H1 (cell line): ENCODE measurements at places on chromosomes 3 and 15. TPM values are rescaled to one million over a fixed set of nuclear protein-coding genes. Genes with fewer than 3 reads are reported as not detected.

ZNF197 gene
- 16.1 and 16.8 TPM in 2 replicates for total RNA-seq

CLRN1 gene
- total RNA-seq = 0.35 and 0.59 TPM in 2 replicates

GRCh38 chr15:58458076-58458475, 26.3 kb downstream of the LIPC start:
- H3K27ac ChIP-seq = no peak overlapping the region
- no peaks in the 10 kb centered on the region for H3K4me1 ChIP-seq
- H3K4me3 ChIP-seq = no peak overlapping the region
- H3K27me3 ChIP-seq = no peaks in the 10 kb centered on the region
- no peak for DNase-seq
- no peaks in the 10 kb centered on the region for H3K36me3 ChIP-seq

- H3K4me3 ChIP-seq = no peak overlapping the region
- H3K36me3 ChIP-seq = no peaks in the 10 kb centered on the region
- no peak overlapping the region for H3K27ac ChIP-seq
- no peaks in the 10 kb centered on the region for H3K27me3 ChIP-seq
- H3K4me1 ChIP-seq = no peaks in the 10 kb centered on the region; the same call in 1 of the 2 replicates
Measured at GRCh38 chr3:168100777-168101492, 5.2 kb upstream of the GOLIM4 start.

DNA sequence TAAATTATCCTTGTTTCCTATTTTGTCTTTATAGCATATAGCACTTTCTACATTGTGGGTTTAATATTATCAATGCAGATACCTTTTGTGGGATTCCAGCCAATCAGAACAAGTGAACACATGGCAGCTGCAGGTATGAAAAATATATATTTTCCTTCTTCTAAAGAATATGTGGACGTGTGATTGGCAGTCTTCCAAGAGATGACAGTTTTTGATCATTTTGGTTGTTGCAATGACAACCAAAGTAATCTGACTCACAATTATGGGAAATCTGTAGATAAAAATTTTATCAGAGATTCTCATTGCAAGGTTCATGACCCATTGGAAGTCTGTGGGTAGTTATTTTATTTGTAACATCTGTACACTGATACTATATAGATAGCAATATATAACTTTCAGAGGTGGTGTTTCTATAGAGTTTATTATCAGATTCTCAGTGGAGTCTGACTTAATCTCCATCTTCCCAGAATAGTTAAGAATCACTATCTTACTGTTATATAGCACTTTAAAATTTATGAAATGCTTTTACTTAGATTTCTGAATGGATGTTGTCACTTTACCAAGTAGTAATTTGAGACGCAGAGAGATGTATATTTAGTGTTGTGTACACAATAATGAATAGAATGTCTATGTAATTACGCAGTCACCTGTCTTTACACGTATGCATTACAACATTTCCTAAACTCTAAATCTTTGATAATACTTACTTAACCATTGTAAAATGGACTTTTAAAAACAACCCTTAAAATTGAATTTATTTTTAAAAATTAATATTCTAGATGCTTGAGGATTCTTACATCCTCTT, 82.5 kb downstream of the STT3B start:
- H3K27me3 ChIP-seq = no peaks in the 10 kb centered on the region
- no peak for DNase-seq
- H3K4me1 ChIP-seq = no peaks in the 10 kb centered on the region
- no peaks in the 10 kb centered on the region; the same call in 1 of the 2 replicates for H3K36me3 ChIP-seq
- no peak overlapping the region for H3K4me3 ChIP-seq

DNA sequence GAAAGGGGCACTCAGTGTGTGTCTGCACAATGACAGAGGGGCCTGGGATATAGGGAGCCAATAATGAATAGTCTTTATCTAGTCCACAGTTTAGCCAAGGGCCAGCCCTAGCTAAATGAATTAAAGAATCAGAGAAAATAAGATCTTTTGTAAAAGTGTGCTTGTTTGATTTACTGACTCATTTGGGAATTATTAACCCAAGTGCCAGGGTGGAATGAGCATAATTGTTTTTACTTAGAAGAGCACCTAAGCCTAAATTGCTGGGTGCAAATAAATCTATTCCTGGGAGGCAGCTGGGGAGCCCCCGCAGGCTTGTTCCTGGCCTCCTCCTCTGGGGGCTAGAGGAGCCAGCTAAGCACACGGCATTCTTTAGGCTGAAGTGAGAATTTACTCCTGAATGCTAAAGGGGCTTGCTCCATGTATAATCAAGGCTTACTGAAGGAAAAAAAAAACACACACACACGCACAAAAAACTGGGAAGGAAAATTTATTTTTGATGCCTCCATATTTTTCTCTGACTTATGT, 405.3 kb upstream of the SUCLG2 start:
- H3K27ac ChIP-seq = no peak overlapping the region
- H3K4me1 ChIP-seq = no peaks in the 10 kb centered on the region
- DNase-seq = no peak
- H3K36me3 ChIP-seq = no peaks in the 10 kb centered on the region

DNA sequence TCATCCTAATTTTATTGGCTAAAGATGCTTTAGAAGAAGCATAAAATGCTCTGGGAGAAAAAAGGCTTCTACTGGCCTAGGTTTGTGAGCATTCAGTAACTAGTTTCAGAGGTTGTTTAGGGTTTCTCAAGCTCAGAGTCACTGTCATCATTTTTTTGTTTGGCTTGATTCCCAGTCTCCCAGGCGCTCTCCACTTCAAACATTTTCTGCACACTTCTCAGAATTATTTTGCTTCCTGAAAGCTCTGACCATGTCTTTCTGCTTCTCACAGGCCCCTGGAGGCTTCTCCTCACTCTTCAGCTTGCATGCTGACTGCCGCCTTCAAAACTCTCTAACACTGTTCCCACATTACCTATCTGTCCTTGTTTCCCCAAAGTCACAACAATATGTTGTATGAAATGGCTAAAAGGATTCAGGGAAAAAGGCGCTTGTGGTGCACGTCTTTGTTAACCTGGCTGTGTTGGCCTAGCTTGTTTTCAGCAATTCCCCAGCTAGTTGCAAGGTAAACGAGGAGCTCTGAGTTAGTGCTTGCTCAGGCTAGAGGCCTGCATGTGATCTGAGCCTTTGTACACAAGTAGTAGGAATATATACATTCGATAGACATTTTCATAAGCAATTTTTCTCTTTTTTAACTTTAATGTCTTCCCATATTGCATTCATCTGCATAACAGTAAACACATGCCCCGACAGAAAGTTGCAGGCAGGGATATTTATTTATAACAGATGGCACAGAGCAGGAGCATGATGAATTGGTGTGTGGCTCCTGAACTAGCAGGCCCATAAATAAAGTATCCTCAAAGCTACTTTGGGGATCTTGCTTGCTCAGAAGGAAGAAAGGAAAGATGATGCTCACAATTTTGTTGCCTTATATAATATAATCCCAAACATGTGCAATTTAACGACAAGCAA, 129.2 kb upstream of the DPH6 start:
- H3K36me3 ChIP-seq = no peaks in the 10 kb centered on the region
- H3K27me3 ChIP-seq = no peaks in the 10 kb centered on the region
- no peak for DNase-seq
- no peak overlapping the region for H3K4me3 ChIP-seq
- H3K27ac ChIP-seq = no peak overlapping the region
- no peaks in the 10 kb centered on the region for H3K4me1 ChIP-seq
